ENCODE measurements at places on chromosomes 16 and 17. TPM values are rescaled to one million over a fixed set of nuclear protein-coding genes. Genes with fewer than 3 reads are reported as not detected.

Gene TUBB3
- total RNA-seq, result 25.4 TPM

Gene NACA2
- not detected for total RNA-seq

GRCh38 chr17:4583782-4584100 lies 588 bp upstream of the SMTNL2 start:
- DNase-seq, result no peak
- no peak overlapping the region for H3K27ac ChIP-seq
- H3K4me1 ChIP-seq, result no peaks in the 10 kb centered on the region
- H3K4me3 ChIP-seq, result peak overlapping the region; percentile 32
- no peaks in the 10 kb centered on the region for H3K36me3 ChIP-seq

- H3K4me1 ChIP-seq, result peaks cover 6% of the 10 kb centered on the region
- H3K4me3 ChIP-seq, result no peak overlapping the region
- H3K27me3 ChIP-seq, result no peaks in the 10 kb centered on the region
- no peak overlapping the region for H3K27ac ChIP-seq
- no peak for DNase-seq
Observed at GRCh38 chr16:1496464-1496863, 3.3 kb downstream of the TELO2 start.

DNA sequence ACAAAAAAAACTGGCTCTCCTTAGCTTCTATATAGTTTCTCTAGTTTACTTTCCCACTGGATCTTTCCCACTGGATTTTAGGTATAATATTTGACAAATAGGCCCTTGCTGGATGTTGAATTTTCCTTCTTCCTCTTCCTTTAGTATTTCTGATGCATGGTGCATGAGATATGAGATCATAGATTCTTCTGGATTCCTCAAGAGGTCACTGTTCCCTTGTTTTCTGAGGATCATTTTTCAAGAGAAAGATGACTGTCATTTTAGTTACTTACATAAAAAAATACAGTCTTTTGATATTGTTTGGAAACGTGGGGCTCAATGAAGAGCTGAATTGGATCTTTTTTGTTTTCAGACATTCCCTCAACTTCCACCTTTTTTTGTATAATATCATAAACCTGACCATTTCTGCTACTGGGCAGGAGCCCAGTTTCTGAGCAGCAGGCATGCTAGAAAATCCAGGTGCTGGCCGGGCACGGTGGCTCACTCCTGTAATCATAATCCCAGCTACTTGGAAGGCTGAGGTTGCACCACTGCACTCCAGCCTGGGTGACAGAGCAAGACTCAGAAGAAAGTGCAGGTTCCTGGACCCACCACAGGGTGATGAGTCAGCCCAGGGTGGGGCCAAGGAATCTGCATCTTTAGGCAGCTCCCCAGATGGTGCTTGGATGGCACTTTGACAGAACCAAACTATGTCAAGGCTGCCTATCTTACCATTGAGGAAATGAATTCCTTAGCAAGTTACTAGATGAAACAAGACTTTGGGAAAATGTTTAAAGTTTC lies 70.3 kb downstream of the SDR42E1 start:
- H3K4me1 ChIP-seq, result no peaks in the 10 kb centered on the region
- H3K27me3 ChIP-seq, result no peaks in the 10 kb centered on the region
- no peak overlapping the region for H3K4me3 ChIP-seq
- DNase-seq, result no peak
- no peaks in the 10 kb centered on the region for H3K36me3 ChIP-seq
- H3K27ac ChIP-seq, result no peak overlapping the region

DNA sequence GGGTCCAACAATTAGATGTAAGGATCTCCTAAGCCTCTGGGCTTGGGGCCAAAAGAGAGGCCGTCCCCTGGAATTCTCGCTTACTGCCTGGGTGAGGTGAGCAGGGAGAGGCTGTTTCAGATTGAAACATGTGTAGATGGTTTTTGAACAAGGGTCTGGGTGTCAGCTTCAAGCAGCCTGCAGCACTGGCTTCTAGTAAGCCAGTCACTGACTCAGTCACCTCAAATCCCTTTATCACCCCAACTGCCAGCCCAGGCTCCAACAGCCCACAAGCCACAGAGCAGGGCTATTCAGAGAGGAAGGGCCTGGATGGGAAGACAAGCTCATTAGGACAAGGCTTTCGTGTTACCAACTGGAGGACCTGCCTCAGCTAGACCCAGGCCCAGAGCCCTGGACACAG lies 180.2 kb downstream of the CCT6B start:
- H3K27ac ChIP-seq, result no peak overlapping the region
- H3K27me3 ChIP-seq, result no peaks in the 10 kb centered on the region
- no peak overlapping the region for H3K4me3 ChIP-seq
- no peaks in the 10 kb centered on the region for H3K36me3 ChIP-seq

DNA sequence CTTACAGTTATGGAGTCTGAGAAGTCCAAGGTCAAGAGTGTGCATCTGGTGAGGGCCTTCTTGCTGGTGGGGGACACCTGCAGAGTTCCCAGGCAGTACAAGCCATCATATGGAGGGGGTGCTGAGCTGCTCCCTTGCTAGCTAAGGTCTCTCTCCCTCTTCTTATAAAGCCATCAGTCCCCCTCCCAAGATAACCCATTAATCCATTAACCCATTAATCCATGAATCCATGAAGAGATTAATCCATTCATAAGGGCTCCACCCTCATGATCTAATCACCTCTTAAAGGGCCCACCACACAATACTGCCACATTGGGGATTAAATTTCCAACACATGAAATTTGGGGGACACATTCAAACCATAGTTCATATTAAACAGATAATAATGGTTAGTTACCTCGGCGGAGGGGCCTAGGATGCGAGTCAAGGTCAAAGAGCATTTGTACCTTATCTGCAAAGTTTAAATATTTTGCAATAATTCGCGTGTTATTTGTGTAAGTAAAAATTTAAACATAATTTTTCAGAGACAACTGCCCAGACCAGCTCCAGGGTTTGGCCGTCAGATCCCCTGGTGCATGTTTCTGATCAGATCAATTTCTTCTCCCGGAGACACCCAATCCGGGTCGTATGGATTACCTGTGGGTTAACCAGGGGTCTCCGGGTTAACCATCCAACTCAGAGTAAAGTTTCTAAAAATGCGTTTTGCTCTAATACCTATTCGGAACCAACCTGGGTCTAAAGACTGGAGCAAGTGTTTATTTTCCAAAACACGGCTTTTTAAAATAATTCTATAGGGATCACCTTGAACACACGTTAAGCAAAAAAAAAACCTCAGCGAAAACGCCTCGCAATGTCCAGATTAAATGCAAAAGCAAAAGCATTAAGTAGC lies 740 bp upstream of the POLR3E start:
- no peak for DNase-seq
- peak overlapping the region; percentile 31 for H3K27ac ChIP-seq
- no peaks in the 10 kb centered on the region for H3K27me3 ChIP-seq
- H3K36me3 ChIP-seq, result no peaks in the 10 kb centered on the region
- H3K4me3 ChIP-seq, result peak overlapping the region; percentile 26
- peaks cover 4% of the 10 kb centered on the region for H3K4me1 ChIP-seq

- no peak overlapping the region for H3K4me3 ChIP-seq
- H3K36me3 ChIP-seq, result no peaks in the 10 kb centered on the region
- no peaks in the 10 kb centered on the region for H3K4me1 ChIP-seq
Observed at GRCh38 chr16:23847948-23848347, 12.2 kb downstream of the PRKCB start.
